Brain (organoid and tissue), 16 donors: ENCODE measurements at places on chromosomes 12 and 14.
A peak's percentile ranks its signal among the peaks of the same experiment; 100 is the strongest.

DNA sequence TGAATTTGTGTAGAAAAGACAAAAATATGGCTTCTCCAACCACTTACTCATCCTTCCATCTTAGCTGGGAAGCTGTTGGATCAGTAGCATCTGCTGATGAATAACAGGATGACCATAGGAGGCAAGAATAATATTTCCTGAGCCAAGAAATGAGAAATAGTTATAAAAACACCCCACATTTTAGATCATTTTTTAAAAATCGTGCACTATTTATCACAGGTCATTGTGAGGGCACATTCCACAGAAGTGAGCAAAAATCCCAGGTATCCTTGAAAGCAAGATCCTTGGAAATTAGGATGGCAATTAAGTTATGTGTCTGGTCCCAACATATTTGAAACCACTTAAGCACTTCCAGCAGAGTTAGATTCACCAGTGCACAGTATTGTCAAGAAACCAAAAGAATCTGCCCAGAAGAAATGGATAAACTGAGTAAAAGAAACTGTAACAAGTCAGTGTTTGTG, 8.4 kb downstream of the FAR2 start:
- no peak for DNase-seq

- no peak for DNase-seq
These were observed 150.7 kb upstream of the CPM start for GRCh38 chr12:69083689-69084088.

- DNase-seq, result peak; percentile 60
These were observed 3.9 kb downstream of the FLRT2 start for GRCh38 chr14:85533861-85534291.

DNA sequence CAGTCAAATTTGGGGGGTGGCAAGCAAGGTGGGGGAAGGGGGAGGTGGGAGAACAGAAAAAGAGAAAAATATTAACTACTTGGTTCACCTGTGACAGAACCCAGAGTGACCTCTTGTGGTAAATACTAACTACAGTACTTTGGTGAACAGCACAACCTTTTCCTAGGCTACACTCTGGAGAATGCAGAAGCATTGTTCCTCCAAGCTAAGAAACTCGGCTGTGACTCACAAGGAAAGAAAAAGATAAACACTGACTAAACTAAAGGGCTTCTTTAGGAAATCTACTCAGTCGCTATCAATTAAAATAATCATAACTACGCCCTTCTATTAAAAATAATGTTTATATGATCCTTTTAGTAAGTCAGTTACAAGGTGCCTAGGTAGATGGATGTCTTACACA, 5.4 kb downstream of the KCNH5 start:
- DNase-seq, result peak; percentile 77

DNA sequence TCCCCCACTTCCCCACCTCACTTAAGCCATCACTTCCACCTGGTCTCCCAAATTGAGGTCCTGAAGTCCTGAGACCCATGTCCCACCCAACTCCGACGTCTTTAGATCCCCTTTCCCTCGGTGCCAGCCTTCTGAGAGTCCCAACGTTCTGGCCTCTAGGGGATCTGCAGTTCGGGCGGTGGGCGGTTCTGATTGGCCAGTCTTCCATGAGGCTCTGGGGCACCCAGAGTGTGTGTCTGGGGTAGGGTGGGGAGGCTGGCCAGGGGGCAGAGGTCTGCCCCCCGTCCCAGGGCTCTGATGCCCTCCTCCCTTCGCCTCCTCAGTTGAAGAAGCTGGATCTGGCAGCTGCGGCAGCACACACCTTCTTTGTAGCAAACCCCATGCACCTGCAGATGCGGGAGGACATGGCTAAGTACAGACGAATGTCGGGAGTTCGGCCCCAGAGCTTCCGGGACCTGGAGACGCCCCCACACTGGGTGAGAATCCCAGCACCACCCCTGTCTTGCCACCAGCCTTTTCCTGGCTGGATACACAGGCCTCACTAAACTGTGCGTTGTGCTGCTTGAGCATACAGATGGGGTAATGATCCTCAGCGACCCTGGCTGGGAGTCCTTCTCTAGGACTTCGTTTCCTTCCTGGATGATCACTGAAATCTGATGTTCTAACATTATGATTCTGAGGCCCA, 1.5 kb downstream of the P3H3 start:
- no peak for DNase-seq
